ENCODE measurements at places on chromosomes 3 and 15. TPM values are rescaled to one million over a fixed set of nuclear protein-coding genes. Genes with fewer than 3 reads are reported as not detected.

Gene PAK6
- total RNA-seq, result not detected

Gene CMTM6
- total RNA-seq, result 36.6 TPM

Gene WNT5A
- 224 TPM for total RNA-seq

Gene SCAANT1
- total RNA-seq, result not detected

Gene SERINC4
- not detected for total RNA-seq

Gene IQCH
- 2.5 TPM for total RNA-seq

Gene RNF168
- 18.1 TPM for total RNA-seq

Gene GPR160
- 0.28 TPM for total RNA-seq

Data from IMR-90 (cell line).